Activated CD4-positive, alpha-beta T cell treated with anti-CD3 and anti-CD28 coated beads, Interleukin-2, amount 50 U/mL, for 4 hours (primary cell): ENCODE measurements at places on chromosomes 16 and 17.

GRCh38 chr17:49193513-49194296 lies 16.7 kb downstream of the GNGT2 start:
- DNase-seq: no peak

- DNase-seq: no peak
Observed at GRCh38 chr17:7882629-7883028, 6.0 kb upstream of the CHD3 start.

DNA sequence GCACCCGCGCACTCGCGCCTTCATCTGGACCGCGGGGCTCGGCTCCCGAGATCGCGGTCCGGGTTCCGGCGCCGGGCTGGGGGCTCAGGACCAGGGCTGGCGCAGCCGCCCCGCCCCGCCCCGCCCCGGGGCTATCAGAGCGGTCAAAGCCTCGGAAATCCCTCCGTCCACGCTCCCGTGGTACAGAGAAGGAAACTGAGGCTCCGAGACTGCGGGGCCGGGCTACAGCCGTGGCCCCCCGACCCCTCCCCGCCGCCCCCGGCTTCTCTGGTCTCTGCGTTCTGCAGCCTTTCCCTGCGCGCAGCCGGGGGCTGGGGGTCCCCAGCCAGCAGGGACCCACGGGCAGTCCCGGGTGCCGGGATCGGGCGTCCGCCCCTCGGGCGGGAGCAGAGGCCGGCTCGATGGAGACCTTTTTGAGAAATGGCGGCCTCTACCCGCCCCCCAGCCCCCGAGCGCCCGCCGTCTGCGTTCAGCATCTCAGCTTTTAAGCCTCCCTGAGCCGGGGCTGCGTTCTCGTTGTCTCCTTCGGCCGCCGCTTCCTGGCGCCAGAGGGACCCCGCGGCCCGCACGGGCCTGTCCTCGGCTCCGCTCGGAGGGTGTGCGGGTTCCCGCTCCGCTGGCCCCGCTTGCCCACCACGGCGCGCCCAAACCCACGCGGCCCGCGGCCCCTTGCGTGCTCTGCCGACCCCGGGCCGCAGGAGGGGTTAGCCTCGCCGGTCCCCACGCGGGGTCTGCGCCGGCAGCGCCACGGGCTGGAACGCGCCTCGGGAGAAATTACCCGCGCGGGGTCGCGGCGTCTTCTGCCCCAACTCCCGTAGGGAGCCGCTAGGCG lies 1.5 kb upstream of the NPTX1 start:
- DNase-seq: peak; percentile 26

- no peak for DNase-seq
Observed at GRCh38 chr16:86823888-86824671, 245.7 kb downstream of the FOXL1 start.

GRCh38 chr16:86931410-86931941 lies 353.1 kb downstream of the FOXL1 start:
- DNase-seq: no peak

GRCh38 chr16:69123910-69124309 lies 8.5 kb downstream of the CHTF8 start:
- peak; percentile 63 for DNase-seq

DNA sequence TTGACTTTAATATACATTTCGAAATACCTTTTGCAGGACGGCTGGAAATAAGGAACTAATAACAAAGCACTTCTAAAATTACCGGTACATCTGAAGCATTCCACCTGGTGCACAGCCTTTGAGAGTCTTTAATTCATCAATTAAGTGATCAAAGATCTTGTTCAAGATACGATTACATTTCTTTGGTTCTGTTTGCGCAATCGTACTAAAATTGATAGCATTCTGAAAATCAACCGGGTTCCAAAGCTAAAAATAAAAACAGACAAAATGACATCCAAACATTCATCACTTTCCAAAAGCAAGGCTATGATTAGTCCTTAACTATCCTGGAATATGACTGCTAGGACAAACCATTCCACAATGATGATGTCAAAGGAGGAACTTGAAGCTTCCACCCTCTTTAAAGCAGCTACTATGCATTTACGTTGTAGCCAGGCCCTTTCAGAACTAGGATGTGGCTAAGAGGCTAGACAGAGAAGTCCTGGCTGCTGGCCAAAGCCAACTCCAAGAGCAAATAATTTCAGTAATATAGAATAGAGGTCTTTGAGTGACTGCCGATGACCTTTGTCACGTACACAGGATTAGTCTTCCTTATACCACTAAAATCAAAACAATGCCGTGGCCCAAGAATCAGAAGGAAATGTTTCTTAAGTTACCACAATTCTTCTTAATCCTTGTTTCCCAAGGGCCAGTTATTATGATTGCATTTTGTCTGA lies 299.8 kb upstream of the PSMD7 start:
- no peak for DNase-seq

- no peak for DNase-seq
Observed at GRCh38 chr16:9441012-9441411, 349.6 kb downstream of the HAPSTR1 start.

DNA sequence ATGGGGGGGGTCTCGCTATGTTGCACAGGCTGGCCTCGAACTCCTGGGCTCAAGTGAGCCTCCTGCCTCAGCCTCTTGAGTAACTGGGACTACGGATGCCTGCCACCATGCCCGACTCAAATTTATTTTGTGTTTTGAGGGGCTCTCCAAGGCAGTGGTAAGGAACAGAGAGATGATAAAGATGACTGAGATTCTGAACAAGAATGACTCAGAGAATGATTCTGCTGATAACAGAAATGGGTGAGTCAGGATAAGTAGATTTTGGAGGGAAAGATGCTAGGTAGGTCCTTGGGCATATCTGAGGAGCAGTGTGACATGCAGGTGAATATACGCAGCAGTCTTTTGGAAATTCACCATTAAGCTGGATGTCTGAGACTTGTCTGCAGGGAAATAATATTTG lies 2.6 kb downstream of the TMEM220 start:
- DNase-seq: no peak

DNA sequence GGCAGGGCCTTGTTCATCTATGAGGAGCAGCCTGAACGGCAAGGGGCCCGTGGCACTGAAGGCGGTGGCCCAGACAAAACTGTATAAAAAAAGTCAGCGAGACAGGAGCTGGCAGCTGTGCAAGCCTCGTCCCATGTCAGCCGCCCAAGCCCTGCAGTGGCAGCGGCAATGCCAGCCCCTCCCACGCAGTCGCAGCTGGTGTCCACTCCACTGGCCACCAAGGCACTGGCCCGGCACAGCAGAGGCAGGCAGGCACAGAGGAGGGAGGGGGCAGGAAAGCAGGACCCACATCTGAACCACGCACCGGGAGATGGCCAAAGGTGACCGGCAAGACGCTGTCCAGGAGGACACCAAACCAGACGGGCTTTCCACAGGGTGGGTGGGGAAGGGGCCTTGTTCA lies 15.9 kb upstream of the C16orf95 start:
- DNase-seq: no peak

GRCh38 chr17:6574687-6575595 lies 18.6 kb upstream of the PITPNM3 start:
- peak; percentile 17 for DNase-seq

DNA sequence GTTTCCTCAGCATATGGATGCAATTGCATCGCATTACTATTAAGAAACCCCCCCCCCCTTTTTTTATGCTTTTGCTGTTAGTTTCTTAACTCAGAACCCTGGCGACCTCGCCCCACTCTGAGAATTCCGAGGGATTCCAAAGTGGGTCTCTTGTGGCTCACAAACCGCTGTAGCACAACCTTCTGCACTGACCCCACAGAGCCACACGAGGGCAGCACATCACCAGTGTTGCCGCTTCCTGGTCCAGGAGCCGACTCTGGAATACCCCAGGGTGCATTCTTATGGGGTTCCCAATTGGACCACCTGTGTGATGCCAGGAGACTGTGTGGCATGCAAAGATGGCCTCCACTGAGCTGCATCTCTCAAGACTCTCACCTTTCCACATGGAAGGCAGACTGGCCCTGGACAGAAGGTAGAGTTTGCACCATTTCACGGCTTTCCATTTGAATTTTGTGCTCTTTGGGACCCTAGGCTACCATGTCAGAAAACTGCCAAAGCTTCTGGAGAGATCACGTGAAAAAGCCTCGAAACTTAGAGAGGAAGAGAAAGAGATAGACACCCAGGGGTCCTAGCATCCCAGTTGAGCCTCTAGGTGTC lies 432.7 kb upstream of the ASIC2 start:
- DNase-seq: no peak

GRCh38 chr17:75645889-75646637 lies 12.8 kb downstream of the SMIM5 start:
- DNase-seq: no peak

DNA sequence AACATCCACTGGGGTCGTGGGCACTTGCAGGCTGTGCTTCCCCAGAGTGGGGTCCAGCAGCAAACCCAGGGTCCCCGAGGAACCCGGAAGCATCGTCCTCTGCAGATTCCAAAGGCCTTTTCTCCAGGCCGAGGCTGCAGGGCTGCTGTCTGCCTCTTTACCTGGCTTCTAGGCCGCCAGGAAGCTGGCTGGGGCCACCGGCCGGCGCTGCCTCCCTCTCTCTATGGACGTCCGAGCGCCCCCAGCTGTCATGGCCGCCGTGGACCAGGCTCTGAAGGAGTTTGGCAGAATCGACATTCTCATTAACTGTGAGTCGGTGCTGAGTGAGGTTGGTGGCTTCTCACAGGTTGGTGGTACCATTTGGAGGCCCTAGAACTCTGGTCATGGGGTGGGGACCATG lies 5.6 kb downstream of the DECR2 start:
- DNase-seq: no peak

GRCh38 chr16:4673387-4674046 lies 19.8 kb upstream of the NUDT16L1 start:
- DNase-seq: no peak

- no peak for DNase-seq
Observed at GRCh38 chr16:67468731-67469130, 12.2 kb downstream of the ATP6V0D1 start.

DNA sequence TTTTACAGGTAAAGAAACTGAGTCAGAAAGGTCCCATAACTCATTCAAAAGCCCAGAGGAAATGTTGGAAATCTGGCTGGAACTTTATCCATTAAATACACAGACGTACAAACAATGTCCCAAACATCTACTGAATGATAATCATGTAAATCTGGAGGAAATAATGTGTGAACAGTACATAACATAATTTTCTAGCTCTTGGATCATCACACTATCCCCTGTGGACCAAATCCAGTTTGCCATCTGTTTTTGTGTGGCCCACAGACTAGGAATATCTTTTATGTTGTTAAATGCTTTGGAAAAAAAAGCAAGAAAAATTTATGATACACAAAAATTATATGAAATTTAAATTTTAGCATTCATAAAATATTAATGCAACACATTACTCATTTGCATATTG lies 389.9 kb upstream of the SOX9 start:
- no peak for DNase-seq

- DNase-seq: no peak
Observed at GRCh38 chr17:34182036-34182803, 72.9 kb upstream of the CCL2 start.

DNA sequence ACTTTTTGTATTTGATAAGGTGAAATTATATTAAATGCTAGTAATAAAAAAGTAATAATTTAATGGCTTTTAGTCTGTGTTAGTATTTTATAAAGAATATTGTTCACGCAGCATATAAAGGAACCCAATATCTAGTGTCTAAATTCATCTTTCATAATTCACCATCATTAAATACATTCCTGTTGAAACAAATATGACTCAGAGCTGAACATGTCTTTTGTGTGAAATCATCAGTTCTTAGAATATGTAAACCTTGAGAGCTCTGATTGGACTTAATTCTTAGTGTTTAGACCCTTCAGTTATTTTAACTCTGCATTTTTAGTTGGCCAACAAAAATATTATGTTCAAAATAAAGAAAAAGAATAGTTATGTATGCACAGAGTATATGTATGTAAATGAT lies 71.8 kb downstream of the ABHD15 start:
- no peak for DNase-seq

DNA sequence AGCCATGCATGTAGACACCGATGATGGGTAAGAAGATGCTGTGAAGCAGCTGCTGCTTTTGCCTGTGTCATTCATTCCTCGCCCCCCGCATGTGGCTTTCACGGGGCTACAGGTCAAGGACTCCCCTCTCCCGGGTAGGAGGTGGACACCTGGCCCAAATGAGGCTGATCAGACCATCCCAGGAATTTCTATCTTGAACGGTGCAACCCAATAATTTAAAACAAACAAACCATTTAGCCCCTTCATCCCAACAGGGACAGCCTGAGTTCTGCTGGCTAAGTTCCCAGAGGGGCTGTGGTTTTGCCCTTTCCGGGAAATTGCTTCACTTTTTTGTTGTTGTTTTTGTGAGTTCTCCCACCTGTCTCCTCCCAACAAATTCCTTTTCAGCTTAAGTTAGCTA lies 137.7 kb upstream of the CDH5 start:
- DNase-seq: no peak

- DNase-seq: peak; percentile 16
Observed at GRCh38 chr16:27972500-27972899, 91.0 kb downstream of the GSG1L start.

GRCh38 chr16:52451971-52452421 lies 94.9 kb downstream of the TOX3 start:
- DNase-seq: no peak

- DNase-seq: no peak
Observed at GRCh38 chr17:42866631-42867575, 15.9 kb downstream of the AOC3 start.

GRCh38 chr17:17021194-17021863 lies 20.9 kb upstream of the MPRIP start:
- no peak for DNase-seq

DNA sequence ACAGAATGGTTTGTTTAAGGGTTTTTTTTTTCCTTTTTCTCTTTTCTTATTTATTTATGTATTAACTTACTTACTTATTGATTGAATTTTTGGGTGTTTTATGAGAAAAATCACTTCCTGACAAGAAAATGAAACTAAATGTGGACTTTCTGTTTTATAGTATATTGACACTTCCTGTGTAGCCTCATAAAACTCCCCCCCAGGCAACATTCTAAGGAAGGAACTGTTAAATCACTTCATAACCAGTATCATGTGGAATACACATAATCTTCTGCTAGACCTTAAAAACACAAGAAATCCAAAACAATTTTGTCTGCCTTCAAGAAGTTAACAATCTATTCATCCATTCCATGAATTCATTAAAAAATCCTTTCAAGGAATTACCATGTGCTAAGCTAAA lies 164.1 kb upstream of the TOM1L1 start:
- no peak for DNase-seq

GRCh38 chr17:20784100-20784665 lies 204.7 kb downstream of the CDRT15L2 start:
- DNase-seq: no peak
